ENCODE measurements at places on chromosomes 7 and 10. TPM values are rescaled to one million over a fixed set of nuclear protein-coding genes. Genes with fewer than 3 reads are reported as not detected.

GRCh38 chr7:51374936-51375335, 58.3 kb upstream of the COBL start:
- no peak overlapping the region for H3K4me3 ChIP-seq
- no peaks in the 10 kb centered on the region for H3K27me3 ChIP-seq
- DNase-seq: no peak
- H3K27ac ChIP-seq: no peak overlapping the region
- no peaks in the 10 kb centered on the region for H3K4me1 ChIP-seq

DNA sequence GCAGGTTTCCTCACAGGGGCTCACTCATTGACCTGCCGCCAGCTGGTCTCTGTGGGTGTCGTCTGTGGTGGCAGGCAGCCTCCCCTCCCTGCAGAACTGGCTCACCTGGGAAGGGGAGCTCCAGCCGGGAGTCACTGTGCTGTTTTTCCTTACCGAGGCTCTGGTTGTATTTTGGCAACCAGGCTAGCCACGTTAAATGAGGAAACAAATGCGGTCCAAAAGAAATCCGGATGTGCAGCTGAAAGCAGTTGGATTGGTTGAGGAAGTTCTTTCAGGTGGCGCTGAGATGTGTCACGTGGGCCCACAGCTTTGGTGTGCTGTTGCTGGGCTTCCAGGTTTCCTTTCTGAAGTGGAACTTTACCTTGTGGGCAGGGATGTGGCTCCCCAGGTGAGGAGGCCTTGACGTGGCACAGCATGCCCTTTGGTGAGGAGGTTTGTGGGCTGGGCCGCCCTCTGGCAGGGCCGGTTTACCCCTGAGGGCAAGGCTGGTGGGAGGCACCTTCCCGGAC, 14.2 kb downstream of the MTURN start:
- H3K4me3 ChIP-seq: no peak overlapping the region
- no peak for DNase-seq
- no peak overlapping the region for H3K27ac ChIP-seq
- H3K27me3 ChIP-seq: no peaks in the 10 kb centered on the region
- H3K4me1 ChIP-seq: peaks cover 23% of the 10 kb centered on the region

- no peaks in the 10 kb centered on the region for H3K4me1 ChIP-seq
- H3K27me3 ChIP-seq: no peaks in the 10 kb centered on the region
- DNase-seq: no peak
- H3K4me3 ChIP-seq: no peak overlapping the region
- no peak overlapping the region for H3K27ac ChIP-seq
Observed at GRCh38 chr7:80216996-80217842, 82.6 kb downstream of the GNAI1 start.

DNA sequence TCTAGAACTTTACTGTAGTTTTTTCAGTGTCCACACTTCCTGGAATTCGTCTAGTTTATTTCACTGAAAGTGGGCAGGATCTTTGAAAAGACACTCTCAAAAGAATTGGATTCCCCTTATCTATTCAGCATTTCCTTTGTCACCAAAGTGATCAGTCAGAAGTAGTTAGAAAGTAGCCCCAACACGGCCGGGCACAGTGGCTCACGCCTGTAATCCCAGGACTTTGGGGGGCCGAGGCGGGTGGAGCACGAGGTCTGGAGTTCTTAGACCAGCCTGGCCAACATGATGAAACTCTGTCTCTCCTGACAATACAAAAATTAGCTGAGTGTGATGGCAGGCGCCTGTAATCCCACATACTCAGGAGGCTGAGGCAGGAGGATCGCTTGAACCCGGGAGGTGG, 69.0 kb upstream of the KMT2C start:
- H3K27me3 ChIP-seq: no peaks in the 10 kb centered on the region
- H3K36me3 ChIP-seq: no peaks in the 10 kb centered on the region
- no peak overlapping the region for H3K27ac ChIP-seq
- no peaks in the 10 kb centered on the region for H3K4me1 ChIP-seq

GRCh38 chr7:44633254-44634186, 27.1 kb downstream of the OGDH start:
- H3K27me3 ChIP-seq: no peaks in the 10 kb centered on the region
- H3K4me1 ChIP-seq: peaks cover 7% of the 10 kb centered on the region
- no peak for DNase-seq
- no peak overlapping the region for H3K4me3 ChIP-seq
- H3K27ac ChIP-seq: no peak overlapping the region

DNA sequence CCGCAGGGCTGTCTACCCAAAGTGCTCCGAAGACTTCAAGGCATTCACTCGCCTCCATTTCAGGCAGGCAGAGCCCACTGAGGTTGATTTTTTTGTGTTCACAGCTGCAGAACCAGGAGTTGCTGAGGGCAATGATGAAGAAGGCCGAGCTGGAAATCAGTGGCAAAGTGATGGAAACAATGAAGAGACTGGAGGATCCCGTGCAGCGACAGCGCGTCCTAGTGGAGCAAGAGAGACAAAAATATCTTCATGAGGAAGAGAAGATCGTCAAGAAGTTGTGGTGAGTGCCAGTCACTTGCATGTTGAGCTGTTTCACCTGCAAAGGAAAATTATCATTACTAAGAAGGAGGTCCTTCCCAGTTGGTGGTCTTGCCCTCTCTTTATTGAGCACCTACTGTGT, 210.5 kb downstream of the ARHGAP21 start:
- DNase-seq: peak; percentile 59
- H3K27me3 ChIP-seq: no peaks in the 10 kb centered on the region
- no peak overlapping the region for H3K4me3 ChIP-seq
- no peaks in the 10 kb centered on the region for H3K36me3 ChIP-seq
- no peaks in the 10 kb centered on the region for H3K4me1 ChIP-seq

- no peaks in the 10 kb centered on the region for H3K27me3 ChIP-seq
- no peaks in the 10 kb centered on the region for H3K36me3 ChIP-seq
- H3K4me1 ChIP-seq: no peaks in the 10 kb centered on the region
- H3K27ac ChIP-seq: no peak overlapping the region
Observed at GRCh38 chr7:95253986-95254385, 70.3 kb downstream of the PON1 start.

DNA sequence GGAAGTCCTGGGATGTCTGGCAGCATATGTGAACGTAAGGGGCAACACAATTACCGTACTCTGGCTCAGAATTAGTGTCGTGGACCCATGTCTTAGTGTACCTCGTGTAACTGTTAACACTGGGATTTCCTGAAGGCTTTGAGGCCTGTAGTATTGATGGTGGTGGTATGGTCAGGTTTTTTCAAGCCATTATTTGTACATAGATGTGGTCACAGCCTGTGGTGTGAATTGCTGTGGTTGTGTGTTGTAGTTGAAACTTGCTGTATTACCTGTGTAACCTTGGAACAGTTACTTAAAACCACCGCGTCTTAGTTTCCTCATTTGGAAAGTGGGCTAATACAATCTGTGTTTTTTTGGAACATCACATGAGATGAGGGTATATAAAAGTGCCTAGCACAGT, 5.3 kb downstream of the EXOC4 start:
- no peak overlapping the region for H3K27ac ChIP-seq
- no peak overlapping the region for H3K4me3 ChIP-seq
- peaks cover 7% of the 10 kb centered on the region for H3K4me1 ChIP-seq
- DNase-seq: no peak

DNA sequence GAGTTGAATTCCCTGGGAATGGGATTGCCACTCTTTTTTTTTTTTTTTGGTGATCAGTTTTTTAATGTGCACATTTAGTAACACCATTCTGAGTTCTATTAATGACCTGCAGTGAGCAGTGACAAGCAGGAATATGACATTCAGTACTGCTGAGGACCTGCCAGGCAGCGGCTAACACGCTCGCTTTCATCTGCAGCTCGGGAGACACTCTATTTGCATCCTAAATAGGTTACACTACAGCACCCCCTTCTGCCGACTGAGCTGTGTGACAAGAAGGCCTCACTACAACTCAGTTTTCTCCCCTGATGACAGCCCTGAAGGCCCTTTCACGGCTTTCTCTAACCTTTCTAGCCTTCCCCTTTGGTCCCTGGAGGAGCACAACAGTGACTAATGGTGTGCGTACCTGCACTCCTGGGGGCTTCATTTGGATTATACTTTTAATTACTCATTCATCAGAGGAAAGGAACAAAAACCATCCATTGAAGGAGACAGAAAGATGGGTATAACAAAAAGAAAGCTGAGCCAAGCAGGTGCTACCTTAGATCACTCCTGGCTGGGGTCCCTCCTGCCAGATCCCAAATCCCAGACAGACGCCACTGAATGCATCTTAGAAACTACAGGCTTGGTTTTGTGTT, 872.4 kb downstream of the LRMDA start:
- peaks cover 33% of the 10 kb centered on the region for H3K4me1 ChIP-seq
- H3K36me3 ChIP-seq: no peaks in the 10 kb centered on the region
- H3K27ac ChIP-seq: no peak overlapping the region
- H3K4me3 ChIP-seq: no peak overlapping the region
- peaks cover 4% of the 10 kb centered on the region for H3K27me3 ChIP-seq

GRCh38 chr7:153084278-153084677, 324.7 kb downstream of the ACTR3B start:
- no peak overlapping the region for H3K4me3 ChIP-seq
- no peak for DNase-seq
- H3K27ac ChIP-seq: no peak overlapping the region
- no peaks in the 10 kb centered on the region for H3K4me1 ChIP-seq
- no peaks in the 10 kb centered on the region for H3K27me3 ChIP-seq

DNA sequence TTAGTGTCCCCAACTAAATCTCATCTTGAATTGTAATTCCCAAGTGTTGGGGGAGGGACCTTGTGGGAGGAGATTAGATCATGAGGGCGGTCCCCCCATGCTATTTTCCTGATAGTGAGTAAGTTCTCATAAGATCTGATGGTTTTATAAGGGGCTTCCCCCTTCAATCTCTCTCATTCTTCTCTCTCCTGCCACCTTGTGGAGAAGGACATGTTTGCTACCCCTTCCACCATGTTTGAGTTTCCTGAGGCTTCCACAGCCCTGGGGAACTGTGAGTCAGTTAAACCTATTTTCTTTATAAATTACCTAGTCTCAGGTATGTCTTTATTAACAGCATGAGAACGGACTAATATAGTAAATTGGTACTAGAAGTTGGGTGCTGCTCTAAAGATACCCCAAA, 365.6 kb downstream of the ANKRD7 start:
- no peaks in the 10 kb centered on the region for H3K36me3 ChIP-seq
- H3K4me3 ChIP-seq: no peak overlapping the region
- no peaks in the 10 kb centered on the region for H3K4me1 ChIP-seq
- DNase-seq: peak; percentile 41

- no peaks in the 10 kb centered on the region for H3K36me3 ChIP-seq
- no peak overlapping the region for H3K27ac ChIP-seq
- H3K4me3 ChIP-seq: no peak overlapping the region
- peaks cover 27% of the 10 kb centered on the region for H3K4me1 ChIP-seq
- H3K27me3 ChIP-seq: no peaks in the 10 kb centered on the region
Observed at GRCh38 chr7:150947241-150947745, 30.8 kb downstream of the KCNH2 start.

GRCh38 chr10:18010050-18010449, 58.3 kb downstream of the SLC39A12 start:
- no peaks in the 10 kb centered on the region for H3K27me3 ChIP-seq
- H3K36me3 ChIP-seq: no peaks in the 10 kb centered on the region
- no peak overlapping the region for H3K4me3 ChIP-seq
- no peak for DNase-seq
- peaks cover 12% of the 10 kb centered on the region for H3K4me1 ChIP-seq

DNA sequence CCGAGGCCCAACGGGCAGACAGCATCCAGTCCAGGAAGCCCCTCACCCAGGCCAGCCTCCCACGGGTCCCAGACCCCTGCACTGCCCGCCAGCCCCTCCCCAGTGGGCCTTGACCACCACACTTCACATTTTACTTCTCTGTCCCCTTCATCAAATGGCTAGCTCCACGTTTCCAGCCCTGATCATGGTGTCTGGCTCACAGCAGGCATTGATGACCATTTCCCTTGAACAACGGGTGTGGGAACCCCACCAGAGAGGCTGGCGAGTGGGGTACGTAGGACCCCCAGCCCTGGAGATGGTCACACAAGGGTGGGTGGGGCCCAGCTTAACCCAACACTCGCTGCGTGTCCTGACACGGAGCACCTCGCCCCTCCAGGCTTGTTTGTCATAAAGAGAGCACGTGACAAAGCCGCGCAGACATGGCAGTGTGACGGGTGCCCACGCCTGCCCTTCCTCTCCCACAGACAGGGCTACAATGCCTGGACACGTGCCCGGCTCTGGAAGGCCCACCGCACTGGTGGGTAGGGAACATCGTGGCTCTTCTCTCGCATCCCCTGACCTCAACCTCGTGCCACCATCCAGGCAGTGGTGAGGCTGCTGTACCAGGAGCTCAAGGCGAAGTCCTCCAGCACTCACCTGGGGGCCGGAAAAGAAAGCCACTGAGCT, 267.7 kb downstream of the MAD1L1 start:
- H3K4me3 ChIP-seq: no peak overlapping the region
- H3K36me3 ChIP-seq: no peaks in the 10 kb centered on the region
- H3K4me1 ChIP-seq: no peaks in the 10 kb centered on the region
- DNase-seq: no peak
- no peak overlapping the region for H3K27ac ChIP-seq

GRCh38 chr10:92265687-92266258, 25.1 kb downstream of the CPEB3 start:
- no peak for DNase-seq
- H3K36me3 ChIP-seq: no peaks in the 10 kb centered on the region
- H3K4me3 ChIP-seq: no peak overlapping the region
- H3K27ac ChIP-seq: no peak overlapping the region
- no peaks in the 10 kb centered on the region for H3K4me1 ChIP-seq

DNA sequence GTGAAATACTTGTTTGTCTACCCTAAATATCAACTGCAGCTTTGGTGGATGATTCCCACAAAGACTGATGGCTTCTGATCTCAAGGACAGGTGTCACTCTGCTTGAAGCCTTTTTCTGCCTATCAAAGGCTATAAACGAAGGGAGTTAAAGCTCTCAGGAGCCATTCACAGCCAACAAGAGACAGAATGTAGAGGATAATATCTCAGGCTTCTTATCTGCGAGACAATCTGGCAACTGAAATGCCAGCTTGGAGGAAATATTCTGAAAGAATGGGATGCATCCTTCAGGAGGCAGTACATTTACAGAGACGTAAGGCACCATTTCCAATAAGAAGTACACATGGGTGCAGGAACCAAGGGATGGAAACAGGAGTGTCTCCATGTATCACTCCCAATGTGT, 549.4 kb downstream of the GPAM start:
- H3K4me1 ChIP-seq: no peaks in the 10 kb centered on the region
- no peaks in the 10 kb centered on the region for H3K27me3 ChIP-seq
- H3K36me3 ChIP-seq: no peaks in the 10 kb centered on the region
- DNase-seq: no peak
- H3K27ac ChIP-seq: no peak overlapping the region

Gene TM9SF3
- total RNA-seq: 122 TPM

Gene ATRNL1
- 6.9 TPM for total RNA-seq

Gene ANKRD7
- not detected for total RNA-seq

All from neural progenitor cell (in vitro differentiated cells).